ENCODE measurements at places on chromosomes 11 and 22.
A peak's percentile ranks its signal among the peaks of the same experiment; 100 is the strongest.

GRCh38 chr22:45521178-45521577 is 18.5 kb downstream of the FBLN1 start:
- no peak for DNase-seq

DNA sequence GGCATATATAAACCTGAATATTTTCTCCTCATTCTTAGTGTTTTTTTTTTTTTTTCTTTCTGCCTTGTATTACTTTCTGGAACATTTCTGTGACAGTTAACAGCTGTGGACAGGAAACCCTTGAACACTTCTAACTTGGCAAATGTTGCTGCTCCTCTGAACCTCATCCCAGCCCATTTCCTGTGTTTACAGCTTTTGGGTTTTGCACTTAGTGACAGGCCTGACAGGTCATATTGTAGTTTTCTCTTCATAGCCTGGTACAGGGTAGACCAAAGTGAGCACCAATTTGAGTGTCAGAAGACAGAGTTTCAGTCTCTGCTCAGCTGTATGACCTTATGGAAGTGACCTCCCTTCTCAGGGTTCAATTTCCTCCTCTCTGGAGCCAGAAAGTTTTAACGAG is 91.6 kb downstream of the STIM1 start:
- peak; percentile 78 for DNase-seq

DNA sequence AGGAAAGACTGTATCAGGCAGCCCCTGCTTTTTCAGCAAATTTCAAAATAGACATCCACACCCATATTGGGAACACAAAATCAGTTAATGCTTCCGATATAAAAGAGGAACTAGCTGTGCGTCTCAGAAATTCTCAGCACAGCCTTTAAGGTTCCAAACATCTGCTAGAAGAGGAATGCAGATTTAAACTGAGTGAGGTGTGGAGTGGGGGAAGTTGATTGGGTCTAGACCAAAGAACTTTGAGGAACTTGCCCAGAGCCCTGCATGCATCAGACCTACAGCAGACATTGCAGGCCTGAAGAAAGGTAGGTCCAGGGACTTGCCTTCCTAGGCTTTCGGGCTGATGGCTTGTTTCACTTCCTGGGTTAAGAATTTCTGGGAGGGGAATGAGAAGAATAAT is at the start of gene MS4A4A:
Gene MS4A4A, plus strand, starts transcription at position 255 of the 400 bp plus-strand sequence. Its CDS starts 10 bp downstream, at position 265.
- no peak for DNase-seq

GRCh38 chr11:105399511-105399910 is 210.4 kb upstream of the GRIA4 start:
- DNase-seq, result no peak

DNA sequence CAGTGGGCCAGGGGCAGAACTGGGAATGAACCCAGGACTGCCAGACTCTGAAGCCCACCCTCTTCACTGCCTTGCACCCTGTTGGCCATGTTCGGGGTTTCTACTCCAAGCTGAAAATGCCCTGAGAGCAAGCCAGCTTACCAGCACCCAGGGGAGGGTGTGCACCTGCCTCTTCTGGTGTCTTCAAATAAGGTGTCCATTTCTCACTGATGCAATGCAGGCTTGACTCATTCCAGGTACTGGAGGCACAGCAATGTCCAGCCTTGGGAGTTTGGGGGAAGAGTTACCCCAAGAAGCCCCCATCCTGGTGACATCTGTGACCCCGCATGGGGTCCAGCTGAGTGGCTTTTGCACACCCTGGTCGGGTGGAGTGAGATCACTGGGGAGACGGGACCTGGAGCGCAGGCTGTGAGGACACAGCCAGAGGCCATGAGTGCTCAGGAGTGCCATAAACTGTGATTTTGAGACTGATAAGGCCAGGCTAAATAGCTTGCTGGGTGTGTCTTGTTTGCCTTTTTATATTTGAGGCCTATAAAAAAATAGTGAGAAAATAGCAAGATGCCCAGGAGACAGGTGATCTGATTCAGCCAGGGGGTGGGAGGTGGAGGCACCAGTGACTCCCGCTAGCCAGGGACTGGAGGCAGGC is 4.6 kb upstream of the CERK start:
- DNase-seq, result no peak

DNA sequence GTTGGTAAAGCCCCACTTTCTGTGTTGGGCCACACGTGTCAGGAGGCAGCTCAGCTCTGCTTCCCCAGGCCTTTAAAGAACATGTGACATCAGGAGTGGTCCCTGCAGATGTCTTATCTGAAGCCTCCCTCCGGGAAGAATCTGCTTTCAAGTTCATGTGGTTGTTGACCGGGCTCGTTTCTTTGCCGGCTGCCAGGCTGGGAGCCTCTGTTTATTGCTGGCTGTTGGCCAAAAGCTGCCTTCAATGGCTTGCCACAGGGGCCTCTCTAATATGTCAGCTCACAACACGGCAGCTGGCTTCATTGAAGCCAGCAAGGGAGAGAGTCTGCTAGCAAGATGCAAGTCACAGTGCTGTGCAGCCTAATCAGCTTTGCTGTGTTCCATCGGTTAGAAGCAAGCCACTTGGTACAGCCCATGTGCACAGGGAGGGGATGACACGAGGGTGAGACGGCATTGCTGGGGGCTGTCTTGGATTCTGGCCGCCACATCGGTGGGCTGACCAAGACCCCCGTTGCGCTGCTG is 14.6 kb downstream of the MRGPRF start:
- DNase-seq, result no peak

DNA sequence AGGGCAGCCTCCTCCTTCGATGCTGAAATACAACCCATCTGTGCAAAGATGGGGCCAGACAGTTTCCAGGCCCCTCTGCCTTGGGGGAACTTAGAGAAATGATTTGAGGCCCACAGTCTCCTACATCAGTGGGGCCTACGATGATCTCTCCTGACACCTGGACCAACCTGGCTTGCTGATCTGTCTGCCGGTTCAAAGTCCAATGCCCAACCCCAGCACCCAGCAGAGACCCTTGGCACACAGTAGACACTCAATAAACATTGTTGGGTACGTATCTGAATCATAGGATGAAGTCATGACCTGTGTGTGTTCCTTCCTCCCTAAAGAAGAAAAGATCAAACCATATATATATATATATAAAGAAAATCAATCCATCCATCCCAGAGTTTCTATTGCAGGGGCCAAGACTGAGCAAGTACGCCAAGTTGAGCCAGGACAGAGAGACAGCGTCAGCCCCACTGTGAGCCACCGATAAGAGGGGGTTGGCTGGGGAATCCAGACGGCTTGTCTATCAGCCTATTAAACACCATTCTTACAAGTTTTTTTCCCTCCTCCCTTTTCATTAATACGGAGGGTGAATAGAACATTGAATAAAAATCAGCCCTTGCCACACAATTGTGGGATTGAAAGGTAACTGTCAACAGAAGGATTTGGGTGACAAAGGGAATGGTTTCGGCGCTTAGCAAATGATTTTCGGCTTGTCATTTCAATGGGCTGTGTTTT is 244.1 kb downstream of the MN1 start:
- no peak for DNase-seq

DNA sequence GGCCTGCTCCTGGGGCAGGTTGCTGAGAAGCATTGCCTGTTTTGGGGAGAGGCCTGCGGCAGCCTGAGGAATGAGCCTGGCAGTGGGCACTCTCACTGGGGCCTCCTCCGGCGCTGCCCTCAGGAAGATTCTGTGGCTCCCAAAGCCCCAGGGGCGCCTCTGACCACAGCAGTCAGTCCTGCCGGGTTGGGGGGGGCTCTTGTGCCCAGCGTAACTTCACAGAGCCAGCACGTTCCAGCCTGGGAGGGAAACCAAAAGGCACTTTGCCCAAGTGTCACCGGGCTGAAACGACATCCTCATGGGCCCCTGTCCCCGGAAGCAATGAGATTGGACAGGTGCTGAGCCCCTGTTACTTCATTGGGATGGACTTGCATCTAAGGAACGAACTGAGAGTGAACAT is 4.3 kb upstream of the LRP5 start:
- DNase-seq, result no peak

DNA sequence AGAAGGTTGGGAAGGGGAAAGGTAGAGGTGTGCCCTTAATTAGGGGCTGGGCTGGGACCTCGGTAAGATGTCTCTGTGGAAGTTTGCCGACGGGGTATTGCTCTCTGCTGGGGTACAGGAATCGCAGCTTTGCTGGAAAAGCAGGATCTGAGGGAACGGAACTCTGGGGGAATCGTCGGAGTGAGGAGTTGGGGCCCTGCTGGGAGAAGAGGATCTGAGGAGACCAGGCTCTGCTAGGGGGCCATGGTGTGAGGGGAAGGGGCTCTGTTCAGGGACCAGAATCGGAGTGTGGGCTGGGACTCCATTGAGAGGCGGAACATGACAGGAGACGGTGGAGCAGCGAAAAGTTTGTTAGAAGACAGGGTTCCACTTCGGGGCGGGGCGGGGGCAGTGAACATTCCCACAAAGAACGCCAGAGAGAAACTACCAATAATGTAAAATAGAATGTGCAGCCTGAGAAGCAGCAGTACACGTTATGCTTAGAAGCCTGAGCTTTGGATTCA is 456 bp downstream of the AAMDC start:
- peak; percentile 50 for DNase-seq

DNA sequence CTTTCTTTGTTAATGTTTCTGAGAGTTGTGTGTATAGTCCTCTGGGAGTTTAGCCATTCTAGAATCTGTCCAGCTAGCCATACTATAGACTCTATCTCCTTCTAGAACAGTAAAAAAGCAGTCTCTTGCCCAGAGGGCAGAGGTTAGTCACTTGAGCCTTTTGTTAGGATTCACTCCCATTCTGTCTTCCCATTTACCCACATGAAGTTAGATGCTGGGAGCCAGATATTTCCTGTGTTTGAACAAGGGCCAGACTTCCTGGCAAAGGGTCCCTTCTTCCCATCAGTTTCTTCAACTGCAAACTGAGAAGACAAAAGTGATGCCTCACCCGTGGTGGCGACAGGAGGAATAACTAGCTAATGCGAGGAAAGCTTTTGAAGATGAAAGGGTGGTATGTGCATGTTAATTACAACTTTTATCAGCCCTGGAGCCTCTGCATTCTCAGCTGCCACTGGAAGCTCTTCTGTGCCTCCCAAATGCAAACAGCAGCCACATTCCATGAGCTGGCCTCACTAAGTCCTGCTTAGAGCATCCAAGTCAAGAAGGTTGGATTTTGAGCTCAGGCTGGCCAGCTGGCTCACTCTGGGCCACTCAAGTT is 12.8 kb downstream of the CD44 start:
- DNase-seq, result no peak

GRCh38 chr11:77111277-77111676 is 8.6 kb downstream of the OMP start:
- DNase-seq, result no peak

DNA sequence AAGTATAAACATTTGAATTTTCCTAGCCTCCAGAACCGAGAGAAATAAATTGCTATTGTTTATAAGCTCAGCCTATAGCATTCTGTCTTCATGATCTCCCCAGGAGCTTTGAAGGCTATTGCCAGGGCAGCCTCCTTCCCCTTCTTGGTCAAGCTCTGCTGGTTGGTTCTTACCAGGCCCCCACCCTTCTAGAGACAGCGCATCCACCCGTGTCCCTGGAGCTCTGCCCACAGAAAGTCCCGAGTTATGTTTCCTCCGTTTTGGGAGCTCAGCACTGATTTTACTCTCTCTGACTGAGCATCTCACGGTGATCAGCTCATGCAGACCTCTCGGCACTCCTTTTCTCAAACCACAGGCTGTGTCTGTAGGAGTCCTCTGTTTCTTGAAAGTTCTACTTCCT is 123.8 kb upstream of the SORL1-AS1 start:
- DNase-seq, result no peak

GRCh38 chr11:84273541-84273940 is 987.4 kb upstream of the CCDC90B start:
- no peak for DNase-seq

DNA sequence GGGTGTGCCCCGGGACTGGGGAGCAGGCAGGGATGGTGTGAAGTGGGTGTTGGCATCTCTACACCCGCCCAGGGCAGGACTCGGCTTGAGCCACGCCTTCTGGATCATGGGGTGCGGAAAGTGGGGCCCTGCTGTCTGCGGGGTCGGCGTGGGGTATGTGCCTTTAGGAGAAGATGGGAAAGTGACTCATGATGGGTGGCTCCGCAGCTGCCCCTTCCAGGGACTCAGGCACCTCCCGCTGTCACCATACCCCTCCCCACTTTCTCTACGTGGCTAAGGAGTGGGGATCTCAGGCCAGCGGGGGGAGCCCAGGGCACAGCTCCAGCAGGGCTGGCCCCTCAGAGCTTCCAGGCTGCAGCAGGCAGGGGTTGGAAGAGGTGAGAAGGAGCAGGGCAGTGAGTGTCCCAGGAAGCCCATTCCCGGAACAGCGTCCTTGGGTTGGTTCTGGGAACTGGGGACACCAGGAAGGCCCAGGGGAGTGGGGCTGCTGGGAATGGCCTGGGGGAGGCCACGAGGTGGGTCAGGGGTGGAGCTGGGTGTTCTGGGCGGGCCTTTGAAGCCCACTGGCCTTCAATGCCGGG is 102.9 kb upstream of the FGF3 start:
- no peak for DNase-seq

- DNase-seq, result no peak
Measured at GRCh38 chr11:83060965-83061364, 10.7 kb downstream of the RAB30 start.

- no peak for DNase-seq
Measured at GRCh38 chr22:38074181-38075104, 9.5 kb downstream of the SLC16A8 start.

DNA sequence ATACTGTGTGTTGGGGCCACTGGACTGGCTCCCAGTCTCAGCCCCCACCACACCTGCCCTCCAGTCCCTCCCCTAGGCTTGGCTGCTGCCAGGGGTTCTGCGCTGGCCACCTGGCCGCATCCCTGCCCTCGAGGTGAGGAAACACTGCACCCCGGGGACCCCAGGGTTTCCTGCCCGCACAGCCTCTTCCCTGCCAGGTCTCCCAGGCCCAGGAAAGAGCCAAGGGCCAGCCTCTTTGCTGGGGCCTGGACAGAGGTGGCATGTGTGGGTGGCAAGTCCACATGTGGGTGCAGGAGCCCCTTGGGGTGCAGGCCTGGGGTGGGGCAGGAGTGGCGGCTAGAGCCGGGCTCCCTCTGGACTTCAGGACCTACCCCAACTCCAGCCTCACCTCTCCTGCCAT is 2.5 kb downstream of the EPS8L2 start:
- DNase-seq, result no peak

DNA sequence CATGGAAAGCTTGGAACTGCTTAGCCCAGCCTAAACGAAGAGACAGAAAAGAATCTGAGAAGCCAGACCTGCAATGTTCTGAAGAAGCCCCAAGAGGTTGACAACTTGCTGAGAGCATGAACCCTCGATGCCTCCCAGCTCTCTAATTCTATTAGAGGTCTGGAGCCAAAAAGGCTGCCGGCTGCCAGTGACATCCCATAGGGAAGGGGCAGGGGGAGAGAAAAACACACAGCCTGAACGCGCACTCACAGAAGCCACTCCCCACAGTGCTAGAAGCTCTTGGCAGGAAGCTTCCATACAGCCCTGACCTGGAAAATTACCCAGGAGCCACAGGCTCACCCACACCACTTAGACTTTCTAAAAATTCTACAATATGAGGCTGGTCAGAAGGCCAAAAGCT is 18.3 kb downstream of the POLDIP3 start:
- DNase-seq, result no peak

GRCh38 chr11:76214968-76215548 is 8.8 kb upstream of the WNT11 start:
- no peak for DNase-seq

All from CD8-positive, alpha-beta T cell (primary cell).